Foreskin keratinocyte (primary cell): ENCODE measurements at places on chromosomes 12 and 14. TPM values are rescaled to one million over a fixed set of nuclear protein-coding genes. Genes with fewer than 3 reads are reported as not detected.

DNA sequence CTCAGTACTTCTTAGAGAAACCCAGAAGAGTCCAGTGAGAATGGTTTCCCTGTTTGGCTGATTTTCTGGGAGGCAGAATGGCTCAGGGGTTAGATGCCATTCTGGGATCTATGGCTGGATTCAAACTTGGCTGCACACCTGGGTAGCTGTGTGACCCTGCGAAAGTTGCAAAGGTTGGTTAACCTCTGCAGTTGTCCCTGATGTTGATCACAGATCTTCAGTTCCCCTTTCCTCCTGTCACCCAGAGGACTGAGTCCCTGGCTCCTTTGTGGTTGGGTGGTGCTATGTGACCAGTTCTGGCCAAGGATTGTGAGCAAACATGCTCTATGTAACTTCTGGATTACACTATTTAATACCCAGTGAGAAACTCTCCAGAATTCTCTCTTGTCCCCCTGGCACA is 418.0 kb downstream of the RGS6 start:
- no peak for DNase-seq

Gene CD27
- not detected in 2 replicates for total RNA-seq

DNA sequence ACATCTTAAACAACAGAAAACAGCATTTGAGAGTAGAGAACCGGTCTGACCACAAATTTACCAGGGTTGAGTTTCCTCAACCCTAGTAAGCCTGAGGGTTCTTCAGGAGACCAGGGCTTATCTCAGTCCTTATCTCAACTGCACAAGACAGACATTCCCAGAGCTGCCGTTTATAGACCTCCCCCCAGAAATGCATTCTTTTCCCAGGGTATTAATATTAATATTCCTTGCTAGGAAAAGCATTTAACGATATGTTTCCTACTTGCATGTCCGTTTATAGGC is 12.3 kb downstream of the TMEM117 start:
- no peak for DNase-seq

Gene SERPINA9
- total RNA-seq = not detected in 2 replicates

DNA sequence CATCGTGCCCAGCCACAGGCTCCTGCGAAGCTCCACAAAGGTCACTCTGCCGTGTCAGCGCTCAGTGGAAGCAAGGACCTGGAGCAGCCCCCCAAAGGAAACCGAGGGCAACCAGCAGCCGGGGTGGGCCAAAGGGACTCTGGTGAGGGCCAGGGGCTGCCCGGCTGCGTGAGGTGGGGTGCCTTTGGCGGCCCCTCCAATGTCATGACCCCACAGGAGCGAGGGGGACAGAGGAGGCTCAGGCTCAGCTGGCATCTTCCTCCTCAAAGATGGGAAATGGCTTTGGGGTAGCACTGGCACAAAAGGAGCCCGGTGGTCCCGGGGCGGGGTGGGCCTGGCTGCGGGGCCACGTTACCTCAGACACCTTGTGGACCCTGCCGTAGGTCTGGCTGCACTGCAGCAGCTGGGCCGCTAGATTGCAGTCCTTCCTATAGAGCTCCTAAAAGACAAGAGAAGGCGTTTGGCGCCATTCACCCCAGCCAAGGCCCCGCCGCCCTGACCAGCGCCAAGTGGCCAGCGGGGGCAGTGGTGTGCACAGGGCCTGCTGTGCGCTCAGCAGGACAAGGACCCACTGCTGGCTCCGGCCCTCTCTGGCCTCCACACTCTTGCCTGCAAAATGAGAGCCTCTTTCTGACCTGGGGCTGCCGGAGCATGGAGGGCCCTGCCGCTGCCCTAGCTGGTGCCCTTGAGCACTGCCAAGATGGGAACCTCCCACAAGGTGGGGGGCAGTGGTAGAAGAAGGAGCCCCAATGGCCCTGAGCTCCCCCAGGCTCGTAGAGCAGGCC is 46.9 kb downstream of the BEGAIN start:
- no peak for DNase-seq

- no peak for DNase-seq
Measured at GRCh38 chr12:84841591-84841990, 71.0 kb downstream of the SLC6A15 start.

- DNase-seq = no peak
Measured at GRCh38 chr12:47707355-47707754, 1.5 kb upstream of the RPAP3 start.
